ENCODE measurements at places on chromosomes 6 and 20.

- DNase-seq, result no peak
Measured at GRCh38 chr6:145953200-145953599, 11.0 kb downstream of the SHPRH start.

GRCh38 chr20:24817351-24817750 is 131.7 kb upstream of the CST7 start:
- no peak for DNase-seq

- DNase-seq, result no peak
Measured at GRCh38 chr6:158572653-158573541, 13.0 kb downstream of the TMEM181 start.

GRCh38 chr6:169109411-169110220 is 144.0 kb downstream of the THBS2 start:
- peak; percentile 30 for DNase-seq

- no peak for DNase-seq
Measured at GRCh38 chr6:111829998-111830397, 43.3 kb downstream of the FYN start.

GRCh38 chr6:160254467-160255312 is 3.9 kb downstream of the SLC22A2 start:
- DNase-seq, result no peak

DNA sequence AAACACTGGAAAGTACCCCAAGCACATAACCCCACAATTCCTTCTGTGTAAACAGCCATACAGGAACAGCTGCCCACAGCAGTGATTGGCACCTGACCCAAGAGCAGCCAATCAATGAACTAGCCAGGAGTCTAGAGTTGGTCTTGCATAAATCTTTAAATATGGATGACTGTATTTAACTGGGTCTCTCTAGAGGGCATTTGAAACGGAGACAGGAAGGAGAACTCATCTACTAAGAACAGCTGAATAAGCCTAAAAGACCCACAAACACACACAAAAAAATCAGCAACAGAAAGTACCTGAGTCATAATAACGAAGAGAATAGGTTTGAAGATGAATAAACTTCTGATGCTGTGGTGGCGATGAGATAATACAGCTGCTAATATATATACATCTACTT is 49.0 kb upstream of the ASF1A start:
- no peak for DNase-seq

GRCh38 chr6:149004664-149005063 is 257.8 kb downstream of the UST start:
- no peak for DNase-seq

GRCh38 chr6:106688177-106688951 is 59.0 kb downstream of the QRSL1 start:
- DNase-seq, result peak; percentile 45

GRCh38 chr20:43832096-43832816 is 82.4 kb upstream of the TOX2 start:
- no peak for DNase-seq

- no peak for DNase-seq
Measured at GRCh38 chr6:81743649-81744048, 8.8 kb downstream of the TENT5A start.

- no peak for DNase-seq
Measured at GRCh38 chr6:132818404-132819359, 4.3 kb downstream of the RPS12 start.

DNA sequence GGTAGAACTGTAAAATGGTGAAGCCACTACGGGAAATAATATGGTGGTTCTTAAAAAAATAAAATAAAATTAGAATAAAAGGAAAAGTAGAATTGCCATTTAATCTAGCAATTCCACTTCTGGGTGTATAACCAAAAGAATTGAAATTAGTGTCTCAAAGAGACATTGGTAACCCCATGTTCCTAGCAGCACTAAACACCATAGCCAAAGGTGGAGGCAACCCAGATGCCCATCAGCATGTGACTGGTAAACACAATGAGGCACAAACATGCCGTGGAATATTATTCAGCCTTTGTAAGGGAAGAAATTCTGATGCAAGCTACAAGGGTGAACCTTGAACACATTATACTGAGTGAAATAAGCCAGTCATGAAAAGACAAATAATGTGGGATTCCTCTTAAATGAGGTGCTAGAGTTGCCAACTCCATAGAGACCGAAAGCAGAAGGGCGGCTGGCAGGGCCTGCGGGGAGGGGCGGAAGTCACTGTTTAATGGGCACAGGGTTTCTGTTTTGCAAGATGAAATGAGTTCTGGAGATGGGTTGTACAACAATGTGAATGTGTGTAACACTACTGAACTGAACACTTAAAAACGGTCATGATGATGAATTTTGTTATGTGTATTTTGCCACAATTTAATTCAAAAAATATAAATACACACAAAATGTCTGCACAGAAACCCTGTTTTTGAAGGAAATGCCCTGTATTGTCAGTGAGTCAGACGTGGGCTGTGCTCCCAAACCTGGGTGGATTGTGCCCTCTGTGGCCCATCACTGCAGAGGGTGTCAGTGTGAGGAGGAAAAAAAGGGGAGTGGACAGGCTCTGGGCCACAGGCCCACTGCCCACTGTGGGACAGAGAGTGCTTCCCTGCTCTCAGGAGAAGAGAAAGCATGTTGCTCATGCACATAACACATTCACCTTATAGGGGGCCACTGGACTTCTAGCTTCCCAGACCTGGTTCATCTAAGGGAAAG is 49.6 kb upstream of the CD93 start:
- DNase-seq, result peak; percentile 87

GRCh38 chr6:45514454-45515230 is 136.9 kb upstream of the SUPT3H start:
- no peak for DNase-seq
